ENCODE measurements at places on chromosomes 4 and X.

- DNase-seq = no peak
Observed at GRCh38 chrX:55161581-55161980, 58.6 kb upstream of the PAGE5 start.

GRCh38 chr4:138688408-138689085 lies 327.0 kb upstream of the NOCT start:
- DNase-seq = no peak

DNA sequence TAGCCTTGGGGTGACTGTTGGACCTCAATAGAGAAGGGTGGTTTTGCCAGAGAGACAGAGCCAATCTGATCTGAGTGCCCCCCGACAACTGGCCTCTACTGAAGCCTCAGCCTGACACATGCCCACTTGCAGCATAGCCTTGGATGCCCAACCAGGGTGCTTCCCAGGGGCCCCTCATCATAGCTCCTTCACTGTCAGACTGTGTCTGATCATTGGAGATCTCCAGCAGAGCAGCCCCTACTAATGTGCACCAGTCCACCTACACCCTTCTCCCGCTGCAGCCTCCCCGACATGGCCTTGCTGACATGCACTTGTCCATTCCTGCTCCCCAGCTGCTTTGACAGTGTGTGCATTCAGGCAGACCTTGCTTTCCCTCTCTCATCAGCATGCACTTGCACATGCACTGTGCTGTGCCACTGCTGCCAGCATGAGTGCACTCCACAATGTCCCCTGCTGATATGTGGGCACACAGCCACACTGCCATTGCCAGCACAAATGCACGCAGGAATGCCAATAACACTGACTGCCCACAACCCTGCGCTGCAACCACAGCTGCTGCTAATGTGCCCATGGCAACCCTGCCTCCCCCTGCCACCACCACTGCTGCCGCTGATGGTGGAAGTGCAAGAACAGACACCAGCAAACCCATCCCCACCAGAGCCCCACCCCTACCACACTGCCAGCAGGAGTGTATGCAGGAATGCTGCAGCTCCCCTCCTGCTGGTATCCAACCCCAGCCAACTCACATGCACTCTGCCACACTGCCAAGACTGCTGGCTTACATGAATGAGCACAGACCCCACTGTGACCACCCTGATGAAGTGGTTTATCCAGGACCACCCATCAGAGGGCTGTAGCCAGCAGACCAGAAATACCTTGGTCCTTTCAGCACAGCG lies 68.1 kb upstream of the ZMAT1 start:
- DNase-seq = no peak

- no peak for DNase-seq
Observed at GRCh38 chrX:48467281-48467761, 2.7 kb downstream of the SLC38A5 start.

- DNase-seq = no peak
Observed at GRCh38 chr4:19924761-19925160, 326.9 kb upstream of the SLIT2 start.

GRCh38 chr4:26386386-26386785 lies 65.6 kb downstream of the RBPJ start:
- no peak for DNase-seq

DNA sequence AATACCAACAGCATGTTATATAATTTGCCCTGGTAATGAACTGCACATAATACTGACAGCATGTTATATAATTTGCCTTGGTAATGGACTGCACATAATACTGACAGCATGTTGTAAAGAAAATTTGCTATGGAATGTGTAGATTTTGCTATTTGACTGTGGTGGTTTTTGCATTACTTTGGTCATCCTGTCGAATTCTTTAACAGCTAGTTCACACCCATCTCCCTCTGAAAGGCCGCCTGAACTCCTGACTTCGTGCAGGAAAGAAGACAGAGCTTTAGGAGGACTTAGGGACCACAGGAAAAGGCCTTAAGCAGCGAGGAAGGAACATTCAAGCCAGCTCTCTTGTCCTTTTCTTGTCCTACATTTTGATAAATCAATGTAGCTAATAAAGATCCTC lies 45.2 kb upstream of the DCLK2 start:
- DNase-seq = no peak

DNA sequence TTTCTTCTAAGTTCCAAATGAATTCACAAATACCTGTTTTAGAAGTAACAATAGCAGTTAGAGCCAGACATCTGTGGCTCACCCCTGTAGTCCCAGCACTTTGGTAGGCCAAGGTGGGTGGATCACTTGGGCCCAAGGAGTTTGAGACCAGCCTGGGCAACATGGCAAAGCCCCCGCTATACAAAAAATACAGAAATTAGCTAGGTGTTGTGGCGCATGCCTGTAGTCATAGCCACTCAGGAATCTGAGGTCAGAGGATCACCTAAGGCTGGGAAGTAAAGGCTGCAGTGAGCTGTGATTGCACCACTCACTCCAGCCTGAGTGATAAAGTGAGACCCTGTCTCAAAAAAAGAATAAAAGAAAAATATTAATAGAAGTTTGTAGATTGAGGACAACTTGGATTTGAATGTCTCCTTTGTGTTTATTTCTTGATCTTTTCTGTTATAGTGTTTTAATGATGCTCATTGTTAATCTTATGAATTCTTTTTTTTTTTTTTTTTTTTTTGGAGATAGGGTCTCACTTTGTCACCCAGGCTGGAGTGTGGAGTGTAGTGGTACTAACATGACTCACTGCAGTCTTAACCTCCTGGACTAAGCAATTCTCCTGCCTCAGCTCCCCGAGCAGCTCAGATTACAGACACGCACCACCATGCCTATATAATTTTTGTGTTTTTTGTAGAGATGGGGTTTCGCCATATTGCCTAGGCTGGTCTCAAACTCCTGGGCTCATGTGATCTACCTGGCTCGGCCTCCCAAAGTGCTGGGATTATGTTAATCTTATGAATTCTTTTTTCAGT lies 30.7 kb upstream of the RAPGEF2 start:
- DNase-seq = no peak

DNA sequence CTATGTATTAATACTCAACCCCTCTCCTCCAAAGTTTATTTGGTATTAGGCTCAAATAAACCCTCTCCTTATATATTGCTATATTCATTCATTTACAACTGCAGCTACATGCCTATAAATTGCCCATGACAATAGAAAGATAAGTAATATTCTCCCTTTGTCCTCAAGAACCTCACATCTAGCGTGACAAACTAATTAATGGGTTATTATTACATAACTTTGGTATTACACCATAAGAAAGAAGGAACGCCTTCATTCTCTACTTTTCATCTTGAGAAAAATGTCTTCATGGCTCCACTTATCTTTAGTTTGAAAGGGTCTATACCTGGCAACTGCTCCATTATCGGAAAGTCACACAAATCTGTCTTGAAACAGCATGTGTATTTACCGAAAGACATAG lies 157.7 kb upstream of the RASGEF1B start:
- DNase-seq = no peak

DNA sequence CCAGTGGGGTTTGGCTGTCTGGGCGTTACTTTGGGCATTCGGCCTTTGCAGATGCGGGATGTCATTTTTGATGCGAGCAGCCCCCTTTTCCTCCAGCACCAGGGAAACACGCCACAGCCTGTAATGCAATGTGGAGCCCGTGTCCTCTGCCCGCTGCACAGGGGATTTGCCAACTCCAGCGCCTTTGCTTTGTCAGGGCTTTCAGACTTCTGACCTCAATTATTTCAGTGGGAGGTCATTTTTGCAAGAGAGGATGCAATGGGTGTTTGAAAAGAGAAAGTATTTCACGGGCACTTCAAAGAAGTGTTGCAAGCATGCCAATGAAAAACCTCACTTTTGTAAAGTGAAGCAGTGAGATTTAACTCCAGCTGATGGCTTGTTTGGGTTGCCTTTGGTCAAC lies 11.5 kb downstream of the CLCN4 start:
- DNase-seq = no peak

DNA sequence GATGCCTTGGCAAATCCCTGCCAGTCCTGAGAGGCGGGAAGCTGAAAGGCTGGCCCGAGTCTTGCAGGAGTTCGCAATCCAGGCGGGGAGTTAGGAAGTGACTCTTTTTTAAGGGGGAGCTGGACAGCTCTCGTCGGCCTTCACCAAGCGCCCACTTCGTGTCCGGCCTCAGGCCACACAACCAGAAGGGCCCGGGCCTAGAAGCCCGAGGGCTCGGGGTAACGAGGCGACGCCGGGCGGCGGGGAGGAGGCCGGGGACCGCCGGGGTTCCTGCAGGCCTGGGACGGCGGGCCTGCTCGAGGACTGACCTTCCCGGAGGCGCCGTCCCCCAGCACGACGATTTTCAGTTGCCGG lies 395 bp downstream of the RAB28 start:
- DNase-seq = no peak

GRCh38 chrX:17464194-17464593 lies 89.2 kb downstream of the NHS start:
- no peak for DNase-seq

GRCh38 chr4:126526335-126526734 lies 1106.4 kb upstream of the INTU start:
- DNase-seq = no peak

- DNase-seq = peak; percentile 86
Observed at GRCh38 chr4:56909086-56909894, 1.6 kb downstream of the REST start.

DNA sequence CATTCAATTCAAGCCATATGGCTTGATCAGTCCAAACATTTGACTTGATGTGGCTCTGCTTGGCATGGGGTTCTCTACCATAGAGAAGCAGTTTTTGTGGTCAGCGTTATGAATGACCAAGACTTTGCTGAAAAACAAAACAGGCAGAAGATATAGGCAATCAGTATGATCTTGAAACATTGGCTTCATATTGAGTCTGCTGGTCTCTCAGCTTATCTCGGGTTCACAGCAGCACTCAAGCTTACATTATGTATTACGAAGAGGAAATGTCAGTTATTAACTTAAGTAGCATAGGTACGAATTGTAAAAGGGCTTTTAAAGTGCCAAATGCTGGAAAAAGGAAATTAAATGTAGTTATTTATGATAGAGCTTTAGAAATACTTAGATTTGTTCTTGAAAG lies 99.0 kb downstream of the AFF2 start:
- no peak for DNase-seq

GRCh38 chr4:48194971-48195370 lies 60.9 kb upstream of the TXK start:
- DNase-seq = no peak

DNA sequence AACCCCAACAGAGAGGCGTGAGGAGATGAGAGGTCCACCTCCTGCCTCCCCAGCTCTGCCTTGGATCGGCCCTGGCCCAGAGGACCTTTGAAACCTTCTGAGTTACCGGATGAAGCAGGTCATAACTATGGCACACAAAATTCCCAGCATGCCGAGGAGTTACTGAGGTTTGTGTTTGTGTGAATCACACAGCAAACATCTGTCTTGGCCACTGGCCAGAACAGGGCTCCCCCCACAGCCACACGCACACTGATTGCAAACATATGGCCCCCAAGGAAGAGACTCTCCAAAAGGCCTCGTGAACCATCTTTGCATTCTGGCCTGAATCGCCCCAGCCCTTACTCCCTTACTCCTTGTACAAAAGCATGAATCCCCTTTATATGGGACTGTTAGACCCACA lies 18.9 kb downstream of the RPS4X start:
- DNase-seq = no peak

GRCh38 chr4:182812916-182813315 lies 104.3 kb downstream of the DCTD start:
- DNase-seq = no peak

- no peak for DNase-seq
Observed at GRCh38 chrX:71510161-71510560, 22.7 kb upstream of the OGT start.

DNA sequence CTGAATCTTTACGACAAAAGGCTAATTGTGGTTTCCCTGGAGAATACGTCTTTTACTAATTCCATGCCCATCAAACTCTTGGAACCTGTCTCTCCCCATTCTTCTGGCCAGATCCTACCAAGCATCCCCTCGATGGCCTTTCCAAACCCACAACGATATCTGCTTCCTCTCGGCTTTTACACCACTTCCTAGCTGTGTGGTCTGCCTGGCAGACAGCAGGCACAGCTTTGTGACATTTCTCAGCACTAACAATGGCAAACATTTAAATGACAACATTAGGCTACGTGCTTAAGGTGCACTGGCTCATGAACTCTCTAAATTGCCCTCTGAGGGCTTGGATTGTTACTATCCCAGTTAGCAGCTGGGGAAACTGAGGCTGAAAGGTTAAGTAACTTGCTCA lies 141.0 kb downstream of the NSUN7 start:
- no peak for DNase-seq

GRCh38 chrX:6506444-6506843 lies 28.5 kb downstream of the VCX3A start:
- no peak for DNase-seq

GRCh38 chrX:109389917-109390316 lies 92.0 kb downstream of the GUCY2F start:
- no peak for DNase-seq

GRCh38 chr4:186623546-186623945 lies 68.2 kb upstream of the MTNR1A start:
- no peak for DNase-seq

- no peak for DNase-seq
Observed at GRCh38 chr4:66169341-66169740, 499.1 kb upstream of the EPHA5 start.

- DNase-seq = no peak
Observed at GRCh38 chr4:169160825-169161224, 109.9 kb downstream of the SH3RF1 start.

GRCh38 chrX:13470685-13470977 lies 98.8 kb upstream of the EGFL6 start:
- DNase-seq = no peak

DNA sequence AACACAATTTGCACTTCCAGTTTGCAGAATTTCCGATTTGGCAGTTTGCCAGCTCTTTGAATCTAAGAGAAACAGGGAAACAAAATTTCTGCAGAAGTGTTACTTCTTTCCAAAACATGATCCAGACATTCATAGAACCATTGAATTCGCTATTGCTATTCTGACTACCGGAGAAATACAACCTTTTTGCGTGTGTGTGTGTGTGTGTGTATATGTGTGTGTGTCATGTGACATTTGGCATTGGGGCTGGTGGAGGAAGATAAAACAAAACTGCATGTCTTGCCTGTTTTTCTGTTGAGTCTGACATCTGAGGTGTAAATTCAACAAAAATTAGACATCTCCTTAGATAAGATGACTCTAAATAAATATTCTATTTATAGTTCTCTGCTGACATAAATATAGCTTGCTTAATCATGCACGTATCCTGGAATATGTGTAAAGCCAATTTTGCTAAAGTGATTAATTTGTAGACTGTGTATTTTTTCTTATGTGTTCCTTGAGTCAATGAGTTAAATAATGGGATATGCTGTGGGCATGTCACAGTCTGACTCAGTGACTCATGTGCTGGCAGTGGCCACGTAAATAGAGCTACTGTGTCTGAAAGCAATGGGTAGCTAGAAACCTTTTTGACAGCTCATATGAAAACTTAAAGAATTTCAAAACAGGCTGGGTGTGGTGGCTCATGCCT lies 98.9 kb downstream of the HPGD start:
- DNase-seq = no peak

GRCh38 chrX:118249146-118249545 lies 96.8 kb upstream of the WDR44 start:
- DNase-seq = no peak

All from activated CD8-positive, alpha-beta memory T cell treated with anti-CD3 and anti-CD28 coated beads for 24 hours (primary cell).